ENCODE measurements at places on chromosomes 2 and 18. TPM values are rescaled to one million over a fixed set of nuclear protein-coding genes. Genes with fewer than 3 reads are reported as not detected.

The POMC gene
- total RNA-seq = 3.4 TPM

The RNPEPL1 gene
- 115 TPM for total RNA-seq

The DLX1 gene
- not detected for total RNA-seq

The SOCS6 gene
- total RNA-seq = 3.1 TPM

The GCG gene
- total RNA-seq = not detected

The ERICH2 gene
- not detected for total RNA-seq

The ZNF142 gene
- 59.0 TPM for total RNA-seq

The ANKRD30B gene
- total RNA-seq = not detected

The RFTN2 gene
- total RNA-seq = not detected

The CHAC2 gene
- 13.0 TPM for total RNA-seq

The ABCB11 gene
- 0.05 TPM for total RNA-seq

The REG1B gene
- total RNA-seq = not detected

The NAT8 gene
- total RNA-seq = not detected

The C2orf74 gene
- 4.6 TPM for total RNA-seq

The AKAIN1 gene
- not detected for total RNA-seq

The CCNT2 gene
- total RNA-seq = 49.7 TPM

Data from T-helper 1 cell treated with Interleukin-12 subunit alpha and Interleukin-12 subunit beta and Interleukin-4 antibody, amounts not matched to agents 30 ng/mL and 1 ng/mL, for 36 hours (primary cell).